ENCODE measurements at places on chromosomes 4 and X.

DNA sequence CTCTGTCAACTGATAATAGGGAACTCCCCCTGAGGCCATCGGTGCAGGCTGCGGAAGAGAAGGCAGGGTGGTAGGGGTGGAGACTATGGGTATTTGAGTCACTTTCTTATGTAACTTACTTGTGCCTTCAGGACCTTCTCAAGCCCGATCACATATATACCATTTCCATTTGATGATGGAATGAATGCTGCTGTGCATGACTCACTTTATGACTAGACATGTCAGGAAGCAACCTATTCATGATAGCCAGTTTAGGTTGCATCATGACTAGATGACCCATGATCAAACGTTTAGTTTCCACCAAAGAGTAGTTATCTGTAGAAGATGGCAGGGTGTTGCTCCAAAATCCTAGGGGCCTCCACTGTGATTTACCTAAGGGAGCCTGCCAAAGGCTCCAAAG is 435.5 kb downstream of the DTHD1 start:
- DNase-seq = no peak

GRCh38 chr4:105683038-105683437 is 25.5 kb downstream of the INTS12 start:
- no peak for DNase-seq

GRCh38 chr4:145643295-145643694 is 24.1 kb downstream of the MMAA start:
- no peak for DNase-seq

DNA sequence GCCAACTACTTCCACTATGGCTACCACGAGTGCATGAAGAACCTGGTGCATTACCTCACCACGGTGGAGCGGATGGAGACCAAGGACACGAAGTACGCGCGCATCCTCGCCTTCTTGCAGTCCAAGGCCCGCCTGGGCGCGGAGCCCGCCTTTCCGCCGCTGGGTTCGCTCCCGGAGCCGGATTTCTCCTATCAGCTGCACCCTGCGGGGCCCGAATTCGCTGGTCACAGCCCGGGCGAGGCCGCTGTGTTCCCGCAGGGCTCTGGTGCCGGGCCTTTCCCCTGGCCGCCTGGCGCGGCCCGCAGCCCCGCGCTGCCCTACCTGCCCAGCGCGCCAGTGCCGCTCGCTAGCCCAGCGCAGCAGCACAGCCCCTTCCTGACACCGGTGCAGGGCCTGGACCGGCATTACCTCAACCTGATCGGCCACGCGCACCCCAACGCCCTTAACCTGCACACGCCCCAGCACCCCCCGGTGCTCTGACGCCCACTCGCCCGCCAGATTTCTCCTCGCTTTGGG is 2.1 kb downstream of the HELT start:
- DNase-seq = no peak

- no peak for DNase-seq
Measured at GRCh38 chr4:32042486-32043247, 1322.5 kb downstream of the PCDH7 start.

DNA sequence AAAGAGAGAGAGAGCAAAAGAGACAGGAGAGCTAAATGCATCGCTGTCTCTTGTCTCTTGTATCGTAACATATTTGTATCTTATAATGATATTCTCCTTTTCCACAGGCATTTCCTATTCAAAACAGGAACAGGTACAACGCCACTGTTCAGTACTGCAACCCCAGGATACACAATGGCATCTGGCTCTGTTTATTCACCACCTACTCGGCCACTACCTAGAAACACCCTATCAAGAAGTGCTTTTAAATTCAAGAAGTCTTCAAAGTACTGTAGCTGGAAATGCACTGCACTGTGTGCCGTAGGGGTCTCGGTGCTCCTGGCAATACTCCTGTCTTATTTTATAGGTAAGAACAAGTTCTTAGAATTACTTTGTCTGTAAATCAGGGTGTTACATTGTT is 288.6 kb downstream of the DCTD start:
- DNase-seq = no peak

- peak; percentile 7 for DNase-seq
Measured at GRCh38 chr4:139858436-139859205, 193.0 kb downstream of the MGST2 start.

- no peak for DNase-seq
Measured at GRCh38 chr4:109010521-109010920, 247.7 kb upstream of the ETNPPL start.

DNA sequence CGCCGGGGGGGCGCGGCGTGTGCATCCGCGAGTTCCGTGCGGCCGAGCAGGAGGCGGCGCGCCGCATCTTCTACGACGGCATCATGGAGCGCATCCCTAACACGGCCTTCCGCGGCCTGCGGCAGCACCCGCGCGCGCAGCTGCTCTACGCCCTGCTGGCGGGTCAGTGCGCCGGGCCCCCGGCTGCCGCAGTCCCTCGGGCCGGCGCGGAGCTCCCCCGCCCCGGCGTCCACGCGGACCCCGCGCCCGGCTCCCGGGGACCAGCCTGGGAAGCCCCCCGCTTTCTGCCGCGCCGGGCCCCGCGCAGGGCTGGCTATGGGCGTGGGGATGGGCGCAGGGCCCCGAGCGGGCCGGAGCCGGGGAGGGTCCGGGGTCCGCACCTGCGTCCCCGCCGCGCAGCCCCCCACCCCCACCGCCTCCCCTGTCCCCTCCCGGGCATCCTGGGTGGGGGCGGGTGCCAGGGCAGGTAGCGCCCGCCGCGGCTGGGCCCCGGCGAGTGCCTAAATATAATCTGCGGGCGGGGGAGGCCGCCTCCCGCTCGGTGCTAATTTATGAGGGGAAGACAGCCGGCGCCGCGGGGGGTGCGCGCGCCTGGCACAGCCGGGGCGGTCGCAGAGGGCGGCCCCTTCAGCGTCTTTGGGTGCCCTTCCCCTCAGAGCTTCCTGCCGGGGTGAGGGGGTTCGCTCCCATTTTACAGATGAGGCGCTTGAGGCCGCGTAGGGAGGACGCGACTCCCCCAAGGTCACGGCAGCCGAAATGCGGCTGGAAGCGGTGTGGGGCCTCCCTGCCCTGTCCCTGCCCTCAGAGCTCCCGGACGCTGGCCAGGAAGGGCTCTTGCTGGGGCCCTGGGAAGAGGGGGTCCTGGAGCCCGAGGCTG is 837 bp downstream of the NAT8L start:
- no peak for DNase-seq

DNA sequence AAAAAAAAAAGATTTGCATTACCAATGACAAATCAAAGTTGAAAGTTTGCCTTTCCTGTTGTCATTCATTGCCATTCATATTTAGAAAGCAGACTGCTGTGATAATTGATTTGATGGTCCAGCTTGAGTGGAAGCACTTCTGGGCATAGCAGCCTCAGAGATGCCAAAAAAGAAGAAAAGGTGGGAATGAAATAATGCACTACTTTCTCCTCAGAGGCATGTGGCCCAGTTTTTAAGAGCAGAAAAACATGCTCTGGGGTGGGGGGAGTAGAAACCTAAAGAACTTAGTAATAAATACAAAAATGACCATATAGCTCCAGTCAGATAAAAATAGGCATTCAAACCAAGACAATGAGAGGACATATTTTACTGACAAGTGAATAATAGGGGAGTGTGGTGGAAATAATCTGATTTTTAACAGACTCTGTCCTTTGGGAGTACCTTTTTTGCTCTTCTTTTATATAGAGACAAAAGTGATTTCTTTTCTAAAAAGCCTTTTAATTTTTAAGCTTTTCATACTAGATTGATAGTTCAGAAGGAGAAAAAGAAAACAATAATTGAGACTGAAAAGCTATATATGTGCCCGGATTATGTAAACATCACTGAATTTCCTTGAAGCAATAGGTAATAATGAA is 599.1 kb downstream of the RPA4 start:
- no peak for DNase-seq

DNA sequence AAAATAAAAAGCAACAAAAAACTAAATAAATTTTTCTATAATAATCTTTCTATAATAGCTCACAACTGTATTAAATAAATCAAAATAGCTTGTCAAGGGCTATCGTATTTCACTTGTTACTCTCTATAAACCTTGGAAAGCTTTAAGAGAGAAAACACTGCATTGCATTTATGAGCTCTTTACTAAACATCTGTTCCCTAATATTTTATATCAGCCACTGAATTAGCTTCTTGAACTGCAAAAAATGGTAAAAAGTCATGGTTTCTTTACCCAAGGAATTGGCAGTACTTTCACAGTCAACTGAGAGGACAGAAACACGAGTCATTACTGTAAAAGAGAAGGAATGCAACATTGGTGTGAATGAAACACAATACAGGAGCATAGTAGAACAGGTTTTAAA is 671.2 kb downstream of the PCDH18 start:
- no peak for DNase-seq

- no peak for DNase-seq
Measured at GRCh38 chr4:112253382-112254000, 21.9 kb downstream of the AP1AR start.

GRCh38 chrX:41301438-41301824 is 32.5 kb upstream of the DDX3X start:
- DNase-seq = no peak

GRCh38 chr4:98641906-98642668 is 16.3 kb downstream of the TSPAN5 start:
- DNase-seq = no peak

DNA sequence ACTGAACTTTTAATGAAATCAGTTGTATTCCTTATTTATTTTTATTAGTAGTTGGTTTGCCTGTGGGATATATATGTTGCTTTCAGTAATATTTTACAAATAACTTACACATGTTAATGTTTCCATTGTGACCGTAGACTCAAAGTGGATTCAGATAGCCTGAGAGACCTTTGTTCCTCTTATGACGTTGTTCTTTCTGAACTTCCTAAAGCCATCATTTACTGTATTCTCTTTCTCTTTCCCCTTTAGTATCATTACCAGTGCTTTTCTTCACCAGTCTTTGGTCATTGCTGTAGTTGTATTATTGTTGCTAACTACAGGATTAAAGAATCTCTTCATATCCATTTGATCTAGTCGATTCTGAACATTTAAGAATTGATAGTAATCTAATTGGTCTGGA is 4.3 kb downstream of the STIM2 start:
- DNase-seq = no peak

- DNase-seq = no peak
Measured at GRCh38 chrX:29071525-29072320, 484.5 kb downstream of the IL1RAPL1 start.

DNA sequence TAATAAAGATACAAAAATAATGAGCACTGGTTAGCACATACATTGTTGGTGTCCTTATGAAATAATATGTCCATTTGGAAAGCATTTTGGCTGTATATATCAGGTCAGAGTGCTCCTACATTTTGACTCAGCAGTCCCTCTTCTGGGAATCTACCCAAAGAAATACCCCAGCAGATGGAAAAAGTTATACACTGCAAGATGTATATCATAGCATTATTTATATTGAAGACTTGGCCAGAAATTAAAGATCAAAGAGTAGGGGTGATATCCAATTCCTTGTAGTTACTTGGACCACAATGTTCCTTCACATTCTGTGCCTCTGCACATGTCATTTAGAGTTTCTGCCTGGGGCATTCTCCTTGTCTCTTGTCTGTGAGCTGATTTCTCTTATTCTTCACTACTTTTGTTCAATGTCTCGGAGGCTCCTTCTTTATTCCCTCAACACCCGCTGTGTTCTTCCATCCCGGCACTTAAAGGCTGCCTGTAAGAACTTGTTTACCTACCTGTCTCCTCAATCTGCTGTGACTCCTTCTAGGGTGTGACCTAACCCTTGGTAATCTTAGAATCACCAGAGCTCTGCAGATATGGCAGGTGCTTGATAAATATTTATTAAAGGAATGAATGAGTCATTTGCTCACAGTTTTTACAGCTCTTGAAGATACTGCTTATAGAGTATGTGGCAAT is 3.1 kb upstream of the TSPAN5 start:
- DNase-seq = no peak

DNA sequence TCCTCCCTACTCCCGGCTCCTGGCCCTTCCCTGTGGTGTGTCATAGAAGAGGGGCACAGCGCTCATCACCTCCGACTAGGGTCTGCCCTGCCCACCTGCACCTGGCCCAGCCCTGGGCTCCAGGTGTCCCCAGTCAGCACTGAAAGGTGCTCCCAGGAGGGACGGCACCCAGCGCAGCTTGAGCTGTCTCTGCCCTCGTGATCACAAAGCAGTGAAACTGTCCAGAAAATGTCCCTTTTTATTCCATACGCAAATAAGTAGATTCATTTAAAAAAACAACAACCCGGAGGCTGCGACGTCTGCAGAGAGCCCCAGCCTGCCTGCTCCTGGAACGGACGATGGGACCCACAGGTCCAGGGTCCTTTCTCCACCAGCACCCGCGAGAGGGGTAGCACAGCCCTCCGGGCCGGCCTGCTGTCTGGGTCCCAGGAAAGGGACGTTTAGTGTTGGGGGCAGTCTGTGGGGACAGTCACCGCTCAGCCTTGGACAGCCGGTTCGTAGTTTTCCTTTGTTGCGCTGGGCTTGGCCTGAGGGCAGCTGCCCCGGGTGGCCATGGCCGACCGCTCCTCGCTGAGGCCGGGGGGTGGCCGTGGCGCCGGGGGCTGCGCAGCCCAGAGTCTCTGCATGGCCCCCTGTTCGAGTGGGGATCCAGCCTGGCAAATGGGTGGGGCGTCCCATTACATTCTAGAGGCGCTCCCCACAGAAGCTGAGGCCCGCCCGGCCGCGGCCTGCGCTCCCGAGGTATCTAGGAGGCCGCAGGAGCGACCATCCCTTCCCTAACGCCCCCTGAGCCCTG is 4.6 kb downstream of the HMX1 start:
- DNase-seq = no peak

GRCh38 chr4:142516686-142517526 is 329.2 kb downstream of the INPP4B start:
- no peak for DNase-seq

DNA sequence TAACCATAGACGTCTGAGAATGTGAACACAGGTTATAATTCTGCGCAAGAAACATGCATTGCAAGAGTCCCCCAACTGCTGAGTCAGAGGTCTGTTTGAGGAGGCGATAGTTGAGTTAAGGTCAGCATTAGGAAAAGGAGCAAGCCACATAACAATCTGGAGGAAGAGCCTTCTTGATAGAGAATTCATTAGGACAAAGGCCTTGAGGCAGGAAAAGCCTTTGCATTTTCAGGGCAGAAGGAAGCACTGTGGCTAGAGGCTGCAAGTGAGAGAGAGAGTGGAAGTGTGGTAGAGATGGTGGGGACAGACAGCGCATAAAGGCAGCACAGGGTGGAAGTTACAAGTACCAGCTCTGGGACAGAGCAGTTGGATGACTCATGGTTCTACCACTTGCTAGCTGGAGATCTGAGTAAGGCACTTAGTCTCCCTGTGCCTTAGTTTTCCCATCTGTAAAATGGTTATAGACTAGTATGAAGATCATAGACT is 125.8 kb upstream of the LNX1 start:
- no peak for DNase-seq

- no peak for DNase-seq
Measured at GRCh38 chrX:39602195-39602594, 495.6 kb downstream of the BCOR start.

DNA sequence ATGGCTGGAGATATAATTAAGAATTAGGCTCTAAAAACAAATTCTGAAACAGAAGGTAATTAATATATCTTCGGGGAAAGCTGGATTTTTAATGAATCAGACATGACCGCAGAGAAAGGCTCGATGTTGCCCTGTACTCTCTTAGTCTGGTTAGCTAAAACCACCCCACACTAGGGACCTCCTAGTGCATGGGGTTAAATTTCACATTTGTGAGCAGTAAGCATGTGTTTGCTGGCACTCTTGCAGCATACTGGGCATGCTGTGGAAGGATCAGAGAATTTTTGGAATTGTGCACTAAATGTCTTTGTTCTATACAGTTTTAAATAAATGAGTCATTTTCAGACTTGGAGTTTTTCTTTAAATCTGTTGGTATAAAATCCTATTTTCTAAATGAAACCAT is 475.6 kb upstream of the FTHL17 start:
- no peak for DNase-seq

GRCh38 chr4:128600410-128600809 is 209.1 kb upstream of the JADE1 start:
- DNase-seq = no peak

All from GM12864 (cell line).